Vagina (tissue), 2 donors: ENCODE measurements at places on chromosomes 5 and 9.

DNA sequence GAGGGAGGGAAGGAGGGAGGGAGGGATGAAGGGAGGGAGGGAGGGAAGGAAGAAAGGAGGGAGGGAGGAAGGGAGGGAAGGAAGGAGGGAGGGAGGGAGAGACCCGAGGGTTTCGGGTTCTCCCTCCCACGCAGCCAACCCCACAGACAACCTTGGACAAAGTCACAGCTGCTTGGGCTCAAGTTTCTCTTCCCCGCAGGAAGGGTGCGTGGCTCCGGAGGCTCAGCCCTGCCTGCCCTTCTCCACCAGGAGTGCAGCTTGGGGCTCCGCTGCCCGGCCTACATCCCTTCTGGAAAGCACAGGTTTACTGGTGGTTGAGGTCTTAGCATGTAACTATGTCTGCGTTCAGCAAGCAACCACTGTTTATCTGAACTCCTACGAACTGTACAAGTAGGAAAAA, 15.0 kb downstream of the SLC12A7 start:
- no peak for DNase-seq

GRCh38 chr9:131987232-131987631, 92.4 kb downstream of the MED27 start:
- DNase-seq = no peak

DNA sequence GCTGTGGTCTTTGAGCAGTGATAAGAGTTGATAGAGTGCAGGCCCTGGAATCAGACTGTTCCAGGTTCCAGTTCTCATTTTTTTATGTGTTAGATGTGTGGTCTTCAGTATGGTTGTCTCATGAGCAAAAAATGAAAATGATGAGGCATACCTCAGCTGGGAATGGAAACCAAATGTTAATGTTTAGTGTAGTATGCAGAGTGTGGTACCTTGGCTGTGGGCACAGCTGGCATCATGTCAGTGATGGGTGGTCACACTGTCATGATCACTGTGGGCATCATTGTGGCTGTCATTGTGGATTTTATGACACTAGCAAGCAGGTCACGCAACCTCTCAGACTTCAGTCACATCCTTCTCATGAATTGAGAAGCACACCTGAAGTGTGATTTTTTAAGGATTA, 6.4 kb downstream of the ABLIM3 start:
- DNase-seq = no peak

GRCh38 chr9:8143677-8144076, 344.1 kb upstream of the DMAC1 start:
- no peak for DNase-seq

- DNase-seq = no peak
Measured at GRCh38 chr5:120320626-120321025, 143.5 kb upstream of the PRR16 start.
